ENCODE measurements at places on chromosomes 2 and 18. TPM values are rescaled to one million over a fixed set of nuclear protein-coding genes. Genes with fewer than 3 reads are reported as not detected.

DNA sequence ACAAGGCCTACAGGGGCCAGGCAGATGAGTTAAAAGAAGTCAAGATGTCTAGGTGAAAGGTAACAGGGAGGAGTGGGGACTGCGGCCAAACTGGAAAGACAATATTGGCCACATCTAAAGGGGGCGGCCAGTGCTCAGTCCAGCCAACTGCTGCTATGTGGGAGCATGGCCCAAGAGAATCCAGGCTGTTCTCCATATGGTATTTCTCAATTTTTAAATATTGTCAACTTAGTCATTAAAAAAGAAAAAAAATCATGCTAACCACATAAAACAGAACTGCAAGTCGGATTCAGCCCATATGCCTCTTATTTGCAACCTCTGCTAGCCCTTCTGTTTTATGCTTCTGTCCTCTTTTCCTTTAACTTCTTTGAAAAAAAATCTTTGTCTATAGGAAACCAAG lies 14.8 kb downstream of the TRABD2A start:
- no peak overlapping the region for H3K27ac ChIP-seq
- H3K27me3 ChIP-seq: no peaks in the 10 kb centered on the region
- DNase-seq: no peak
- H3K4me3 ChIP-seq: no peak overlapping the region

DNA sequence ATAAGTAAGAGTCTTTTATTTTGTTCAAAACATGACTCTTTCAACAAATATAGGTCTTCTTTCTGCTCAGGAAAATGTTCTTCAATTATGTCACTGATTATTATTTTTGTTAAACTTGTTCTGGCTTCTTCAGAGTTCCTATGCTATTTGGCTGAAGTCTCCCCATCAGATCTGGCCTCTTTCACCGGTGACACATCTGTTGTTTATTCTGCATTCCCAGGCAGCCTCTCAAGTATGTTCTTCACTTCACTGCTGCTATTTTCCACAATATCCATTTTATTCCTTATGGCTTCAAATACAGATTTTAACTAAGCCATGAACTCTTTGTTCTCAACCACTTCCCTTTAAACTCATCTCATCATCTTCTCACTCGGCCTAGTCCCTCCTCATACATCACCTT lies 45.7 kb downstream of the HDAC4 start:
- no peak for DNase-seq
- peaks cover 11% of the 10 kb centered on the region for H3K36me3 ChIP-seq
- no peak overlapping the region for H3K4me3 ChIP-seq
- H3K4me1 ChIP-seq: peaks cover 18% of the 10 kb centered on the region

DNA sequence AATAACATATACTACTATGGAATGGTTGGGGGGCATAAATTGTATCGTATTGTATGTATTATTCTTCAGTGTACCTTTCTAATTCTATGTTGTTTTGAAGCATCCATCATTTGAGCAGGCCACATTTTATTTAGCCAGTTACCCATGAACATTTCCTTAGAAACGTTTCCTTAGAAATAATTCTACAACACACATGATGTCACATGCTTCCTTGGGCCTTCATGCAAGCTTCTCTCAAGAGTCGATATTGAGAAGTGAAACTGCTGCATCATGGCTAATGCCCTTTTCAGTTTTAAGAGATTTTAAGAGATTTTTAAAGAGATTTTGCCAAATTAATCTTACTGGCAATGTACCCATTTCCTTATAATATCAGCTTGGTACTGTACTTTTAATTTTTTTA lies 63.9 kb downstream of the ALPK2 start:
- no peaks in the 10 kb centered on the region for H3K36me3 ChIP-seq
- no peaks in the 10 kb centered on the region for H3K4me1 ChIP-seq
- H3K27ac ChIP-seq: no peak overlapping the region
- DNase-seq: no peak
- no peaks in the 10 kb centered on the region for H3K27me3 ChIP-seq

PPP1R1C gene
- 14.5 TPM for total RNA-seq

DNA sequence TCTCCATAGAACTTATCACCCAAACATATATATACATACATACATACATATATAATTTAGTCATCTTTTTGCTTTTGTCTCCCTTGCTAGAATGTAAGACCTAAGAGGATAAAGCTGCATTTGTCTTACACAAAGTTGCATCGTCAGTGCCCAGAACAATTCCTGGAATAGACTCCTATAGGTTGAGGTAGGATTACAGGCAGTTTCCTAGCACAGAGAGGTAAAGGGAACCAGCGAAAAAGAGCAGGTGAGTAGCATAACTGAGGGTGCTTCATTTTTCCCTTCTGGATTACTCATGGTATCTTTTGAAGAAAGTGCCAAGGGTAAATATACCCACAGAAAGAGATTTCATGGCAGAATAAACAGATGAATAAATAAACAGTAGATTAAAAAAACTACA lies 68.1 kb upstream of the AMMECR1L start:
- H3K27ac ChIP-seq: peak overlapping the region; percentile 61
- DNase-seq: no peak
- no peak overlapping the region for H3K4me3 ChIP-seq
- no peaks in the 10 kb centered on the region for H3K27me3 ChIP-seq

GRCh38 chr2:23430263-23430662 lies 45.3 kb downstream of the KLHL29 start:
- H3K27ac ChIP-seq: no peak overlapping the region
- H3K4me1 ChIP-seq: peaks cover 11% of the 10 kb centered on the region
- no peak overlapping the region for H3K4me3 ChIP-seq

Measured in right atrium auricular region (tissue), 2 donors.